H1 (cell line): ENCODE measurements at places on chromosomes 12 and 14.
A peak's percentile ranks its signal among the peaks of the same experiment; 100 is the strongest.

- H3K27me3 ChIP-seq: no peaks in the 10 kb centered on the region
- no peak for DNase-seq
- no peaks in the 10 kb centered on the region for H3K36me3 ChIP-seq
- no peak overlapping the region for H3K4me3 ChIP-seq
- no peak overlapping the region for H3K27ac ChIP-seq
- peaks cover 9% of the 10 kb centered on the region for H3K4me1 ChIP-seq
These were observed 76.2 kb downstream of the BCL11B start for GRCh38 chr14:99195602-99196309.

- H3K4me3 ChIP-seq: no peak overlapping the region
- H3K36me3 ChIP-seq: no peaks in the 10 kb centered on the region
- H3K4me1 ChIP-seq: peaks cover 4% of the 10 kb centered on the region
- peaks cover 21% of the 10 kb centered on the region for H3K27me3 ChIP-seq
These were observed 495 bp downstream of the TMEM121 start for GRCh38 chr14:105526776-105527380.

- no peak overlapping the region for H3K4me3 ChIP-seq
- no peak overlapping the region for H3K27ac ChIP-seq
- H3K36me3 ChIP-seq: no peaks in the 10 kb centered on the region
- DNase-seq: no peak
These were observed 21.7 kb downstream of the AICDA start for GRCh38 chr12:8590842-8591545.

- H3K27me3 ChIP-seq: no peaks in the 10 kb centered on the region
- no peak overlapping the region for H3K4me3 ChIP-seq
These were observed 456.2 kb downstream of the ADAMTS20 start for GRCh38 chr12:43095669-43096280.

- H3K36me3 ChIP-seq: no peaks in the 10 kb centered on the region
- peak overlapping the region; percentile 83 for H3K4me3 ChIP-seq
- no peak overlapping the region for H3K27ac ChIP-seq
- H3K27me3 ChIP-seq: no peaks in the 10 kb centered on the region
- peaks cover 3% of the 10 kb centered on the region; the same call in 1 of the 2 replicates for H3K4me1 ChIP-seq
These were observed 1.7 kb downstream of the PDE3A start for GRCh38 chr12:20370014-20370386.

DNA sequence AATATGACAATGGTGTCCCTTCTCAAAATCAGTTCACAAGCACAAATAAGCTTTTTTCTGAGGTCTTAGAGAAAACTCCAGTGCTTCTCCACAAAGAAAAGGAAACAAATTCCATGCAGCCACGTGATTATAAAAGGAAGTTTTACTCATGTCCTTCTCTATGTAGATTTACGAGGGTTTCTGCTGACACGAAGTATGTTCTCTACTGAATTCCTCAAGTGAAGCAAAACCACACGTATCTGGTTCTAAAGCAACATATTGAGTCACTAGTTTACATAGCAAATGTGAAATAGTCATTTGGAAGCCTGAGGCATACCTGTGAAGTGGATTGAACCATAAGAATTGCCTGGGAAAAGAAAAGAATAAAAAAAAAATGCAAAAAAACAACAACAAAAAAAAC lies 31.9 kb downstream of the BMP4 start:
- H3K4me1 ChIP-seq: peaks cover 9% of the 10 kb centered on the region; the same call in 1 of the 2 replicates
- H3K4me3 ChIP-seq: no peak overlapping the region
- no peaks in the 10 kb centered on the region for H3K36me3 ChIP-seq
- no peak overlapping the region for H3K27ac ChIP-seq
- H3K27me3 ChIP-seq: no peaks in the 10 kb centered on the region

- no peak overlapping the region for H3K27ac ChIP-seq
- DNase-seq: no peak
- peaks cover 36% of the 10 kb centered on the region for H3K36me3 ChIP-seq
These were observed 32.6 kb downstream of the RESF1 start for GRCh38 chr12:31991815-31992214.

DNA sequence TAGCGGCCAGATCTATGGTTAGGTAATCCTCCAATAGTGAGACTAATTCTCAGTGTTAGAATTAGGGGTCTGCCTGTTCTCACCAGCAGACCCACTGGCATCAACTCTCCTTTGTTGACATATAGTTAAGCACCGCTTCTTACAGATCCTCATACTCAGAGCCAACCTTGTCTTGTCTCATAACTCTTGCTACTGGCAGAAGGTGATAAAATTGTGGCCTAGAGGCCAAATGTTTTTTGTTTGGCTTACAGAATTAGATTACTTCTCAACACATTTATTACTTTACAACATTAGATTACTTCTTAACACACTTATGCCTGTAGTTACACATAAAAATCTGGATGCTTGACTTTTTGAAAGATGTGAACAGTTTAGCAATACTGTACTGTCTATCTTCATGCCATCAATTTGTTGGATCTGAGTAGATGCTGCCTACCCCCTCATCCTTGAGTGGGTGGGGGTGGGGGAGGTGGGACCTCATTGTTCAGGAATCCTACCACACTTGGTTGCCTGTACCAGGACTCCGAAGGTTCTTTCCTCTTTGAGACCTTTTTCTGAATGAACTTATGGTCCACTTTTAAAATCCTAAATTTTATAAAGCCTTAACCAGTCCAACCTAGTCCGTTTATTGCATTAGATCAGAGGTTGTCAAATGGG lies 7.0 kb downstream of the MTHFD1 start:
- H3K27me3 ChIP-seq: no peaks in the 10 kb centered on the region
- no peak overlapping the region for H3K27ac ChIP-seq
- H3K36me3 ChIP-seq: no peaks in the 10 kb centered on the region; the same call in 1 of the 2 replicates
- no peak overlapping the region for H3K4me3 ChIP-seq
- DNase-seq: no peak

GRCh38 chr12:131315601-131316000 lies 361.9 kb downstream of the ADGRD1 start:
- peaks cover 13% of the 10 kb centered on the region for H3K4me1 ChIP-seq
- H3K27ac ChIP-seq: no peak overlapping the region
- no peaks in the 10 kb centered on the region for H3K36me3 ChIP-seq

DNA sequence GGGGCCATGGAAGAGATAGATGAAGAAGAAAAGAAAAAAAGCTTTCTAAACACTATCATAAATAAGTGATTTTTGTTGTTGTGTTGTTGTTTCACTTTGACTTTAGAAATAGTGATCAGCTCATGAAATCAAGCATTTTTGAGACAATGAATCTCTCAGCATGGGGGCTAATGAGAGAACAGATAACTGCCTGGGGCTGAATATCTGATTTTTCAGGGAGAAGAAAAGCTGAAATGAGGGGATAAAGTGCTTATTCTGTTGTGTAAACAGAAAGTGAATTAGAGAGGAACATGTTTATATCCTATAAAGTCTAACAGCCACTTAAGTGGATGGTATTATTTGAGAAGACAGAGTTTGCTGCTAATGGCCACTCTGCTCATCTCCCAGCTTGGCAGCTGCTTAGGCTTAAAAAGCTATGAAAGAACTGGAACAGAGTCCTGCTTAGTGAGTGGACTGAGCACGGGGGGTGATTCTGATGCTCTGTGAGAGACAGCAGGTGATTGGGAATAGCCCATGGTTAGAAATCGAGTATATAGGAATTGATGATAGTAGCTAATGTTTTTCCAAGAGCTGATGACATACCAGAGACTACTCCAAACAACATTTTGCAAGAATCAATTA lies 646.1 kb upstream of the TMEM132C start:
- no peak overlapping the region for H3K27ac ChIP-seq
- no peak overlapping the region for H3K4me3 ChIP-seq
- DNase-seq: no peak

DNA sequence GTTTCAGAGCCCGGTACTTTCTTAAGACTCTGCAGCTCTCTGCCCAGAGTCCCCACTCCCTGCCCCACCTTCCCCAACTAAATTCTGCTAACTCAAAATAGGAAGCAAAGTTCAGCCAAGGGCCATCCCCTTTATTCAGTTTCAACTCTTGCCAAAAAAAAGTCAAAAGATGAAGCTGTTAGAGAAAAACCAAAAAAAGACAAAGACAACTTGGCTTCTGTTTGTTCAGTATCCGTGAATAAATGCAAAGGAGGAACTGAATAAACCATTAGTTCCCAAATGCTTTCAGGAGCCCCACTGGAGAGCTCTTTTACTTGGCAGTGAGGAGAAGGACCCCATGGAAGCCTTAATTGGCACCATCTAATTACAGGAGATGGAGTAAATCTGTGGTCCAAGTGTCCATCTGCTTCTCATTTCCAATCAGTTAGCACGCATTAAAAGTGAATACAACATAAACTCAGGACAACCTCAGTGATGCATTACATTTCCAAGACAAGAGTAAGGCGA lies 155.4 kb upstream of the GZMB start:
- H3K36me3 ChIP-seq: no peaks in the 10 kb centered on the region
- H3K27ac ChIP-seq: no peak overlapping the region
- no peak for DNase-seq
- H3K4me3 ChIP-seq: no peak overlapping the region

DNA sequence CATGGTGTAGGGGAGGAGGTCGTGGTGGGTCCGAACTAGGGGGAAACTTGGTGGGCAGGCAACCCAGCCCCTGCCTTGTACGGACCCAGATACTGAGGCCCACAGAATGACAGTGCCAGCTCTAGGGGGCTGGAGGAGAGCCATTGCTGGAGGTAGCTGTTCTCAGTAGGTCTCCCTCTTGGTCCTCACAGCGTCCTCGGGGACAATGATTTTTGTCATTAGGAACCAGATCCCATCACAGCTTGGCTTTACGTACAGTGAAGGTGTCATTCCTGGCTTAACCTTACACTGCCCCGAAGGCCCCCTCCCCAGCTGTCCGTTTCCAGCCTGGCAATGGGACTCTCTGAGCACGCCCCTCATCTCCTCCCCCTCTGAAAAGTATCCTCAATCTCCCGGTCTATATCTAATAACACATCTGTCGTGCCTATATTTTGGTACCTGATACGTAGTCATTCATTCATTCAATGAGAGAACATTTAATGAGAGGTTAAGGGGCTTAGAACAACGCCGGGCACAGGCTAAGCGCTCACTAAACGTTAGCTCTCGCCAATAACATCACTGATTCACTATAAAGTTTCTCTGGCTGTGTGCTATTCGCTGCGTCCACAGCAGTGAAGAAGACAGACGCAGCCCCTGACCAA lies 597 bp upstream of the DYNC1H1 start:
- peaks cover 3% of the 10 kb centered on the region; the same call in 1 of the 2 replicates for H3K4me1 ChIP-seq
- H3K4me3 ChIP-seq: peak overlapping the region; percentile 23; the same call in 1 of the 2 replicates
- H3K27me3 ChIP-seq: peaks cover 13% of the 10 kb centered on the region
- DNase-seq: no peak
- no peaks in the 10 kb centered on the region for H3K36me3 ChIP-seq
- H3K27ac ChIP-seq: no peak overlapping the region

DNA sequence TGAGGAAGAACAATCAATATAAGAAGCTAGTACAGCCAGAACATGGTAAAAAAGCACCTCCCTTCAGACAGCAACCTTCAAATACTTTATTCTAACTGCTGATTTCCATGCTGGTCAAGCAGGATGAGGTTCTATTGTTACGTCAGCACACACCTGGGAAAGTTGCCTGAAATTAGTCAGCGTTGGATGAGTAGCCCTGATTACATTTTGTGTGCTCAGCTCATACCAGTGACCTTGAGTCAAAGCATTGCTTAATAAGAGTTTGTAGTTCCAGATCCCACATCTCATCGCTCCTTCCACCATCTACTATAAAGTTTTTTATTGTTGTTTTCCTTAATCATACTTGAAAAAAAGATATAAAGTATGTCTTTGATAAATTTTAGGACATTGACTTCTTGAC lies 361.5 kb downstream of the EGLN3 start:
- DNase-seq: no peak
- H3K4me1 ChIP-seq: peaks cover 3% of the 10 kb centered on the region
- H3K27ac ChIP-seq: no peak overlapping the region
- no peaks in the 10 kb centered on the region for H3K36me3 ChIP-seq

DNA sequence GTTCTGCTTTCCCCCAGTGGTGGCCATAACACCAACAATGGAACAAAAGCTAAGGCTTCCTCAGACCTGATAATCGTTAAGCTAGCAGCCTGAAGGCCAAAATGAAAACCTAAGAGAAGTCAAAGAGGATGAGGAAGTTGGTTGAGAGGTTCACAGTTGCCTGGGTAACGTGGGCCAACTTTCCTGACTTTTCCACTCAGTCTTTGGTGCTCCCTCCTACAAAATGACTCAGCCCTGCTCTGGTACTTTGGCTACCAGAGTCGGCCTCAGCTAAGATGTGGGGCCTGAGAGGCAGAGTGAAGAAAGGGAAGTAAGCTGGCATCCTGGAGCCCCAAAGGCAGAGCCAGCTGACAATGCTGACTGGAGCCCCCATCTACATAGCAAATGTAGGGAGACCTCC lies 14.9 kb upstream of the FKBP11 start:
- H3K36me3 ChIP-seq: peaks cover 51% of the 10 kb centered on the region
- no peak for DNase-seq
- H3K27ac ChIP-seq: no peak overlapping the region
- H3K4me3 ChIP-seq: no peak overlapping the region
- H3K27me3 ChIP-seq: no peaks in the 10 kb centered on the region
- H3K4me1 ChIP-seq: no peaks in the 10 kb centered on the region

- DNase-seq: no peak
- no peak overlapping the region for H3K4me3 ChIP-seq
- no peaks in the 10 kb centered on the region for H3K36me3 ChIP-seq
- no peak overlapping the region for H3K27ac ChIP-seq
- no peaks in the 10 kb centered on the region for H3K4me1 ChIP-seq
These were observed 900.9 kb downstream of the BCL11B start for GRCh38 chr14:98371141-98371540.

- no peaks in the 10 kb centered on the region for H3K36me3 ChIP-seq
- no peaks in the 10 kb centered on the region for H3K27me3 ChIP-seq
- H3K27ac ChIP-seq: no peak overlapping the region
- no peak for DNase-seq
- H3K4me1 ChIP-seq: peaks cover 8% of the 10 kb centered on the region; the same call in 1 of the 2 replicates
These were observed 7.6 kb upstream of the CCDC184 start for GRCh38 chr12:48175613-48176416.

GRCh38 chr14:81710232-81710845 lies 176.7 kb upstream of the SEL1L start:
- no peak for DNase-seq
- no peaks in the 10 kb centered on the region for H3K4me1 ChIP-seq
- H3K4me3 ChIP-seq: no peak overlapping the region
- no peaks in the 10 kb centered on the region for H3K27me3 ChIP-seq
- H3K27ac ChIP-seq: no peak overlapping the region
- H3K36me3 ChIP-seq: no peaks in the 10 kb centered on the region

DNA sequence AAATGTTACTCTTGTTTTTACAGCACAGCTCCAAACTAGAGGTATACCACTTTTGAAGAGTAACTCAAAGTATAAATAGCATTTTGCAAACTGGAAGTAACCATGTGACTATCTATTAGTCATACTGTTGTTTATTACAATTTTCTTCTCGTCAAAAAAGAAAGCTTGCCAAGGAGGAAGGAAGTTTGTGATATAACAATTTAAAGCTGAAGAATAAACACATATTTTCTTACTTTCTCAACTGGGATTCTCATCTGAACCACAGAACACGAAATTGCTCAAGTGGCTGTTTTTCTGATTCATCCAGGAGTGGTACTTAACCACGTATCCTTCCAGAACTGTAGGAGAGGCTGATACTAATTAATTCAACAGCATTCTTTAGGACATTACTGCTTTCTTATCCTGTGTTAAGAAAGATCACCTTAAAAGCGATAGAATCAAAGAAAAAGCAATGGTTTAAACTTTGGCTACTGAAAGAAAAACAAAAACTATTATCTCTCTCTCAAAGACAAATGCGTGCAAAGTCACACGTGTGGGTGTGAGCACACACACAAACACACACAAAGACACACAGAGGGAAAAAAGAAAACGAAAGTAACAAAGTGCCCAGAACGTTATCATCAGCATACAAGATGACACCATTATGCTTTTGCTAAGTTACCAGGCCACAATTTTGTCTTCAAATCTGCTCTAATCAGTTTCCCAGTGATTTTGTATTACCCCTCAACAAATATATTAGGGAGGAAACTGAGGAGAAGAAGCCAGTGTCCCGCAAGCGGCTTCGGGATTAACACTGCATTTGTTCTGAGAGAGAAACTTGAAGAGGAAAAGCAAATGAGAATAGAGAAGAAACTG lies at the start of gene CLEC2B:
Gene CLEC2B, minus strand, starts transcription at position 48 of the 855 bp plus-strand sequence.
- peaks cover 3% of the 10 kb centered on the region for H3K4me1 ChIP-seq
- no peak for DNase-seq
- H3K27ac ChIP-seq: no peak within 1 kb of the TSS
- no peak within 1 kb of the TSS for H3K4me3 ChIP-seq
